ENCODE measurements at places on chromosomes 12 and 14.

- DNase-seq, result no peak
Observed at GRCh38 chr12:6200256-6201212, at the start of gene CD9. TSS of gene CD9 (plus strand) at chr12:6200400. CDS start at chr12:6200500, 100 bp downstream.

DNA sequence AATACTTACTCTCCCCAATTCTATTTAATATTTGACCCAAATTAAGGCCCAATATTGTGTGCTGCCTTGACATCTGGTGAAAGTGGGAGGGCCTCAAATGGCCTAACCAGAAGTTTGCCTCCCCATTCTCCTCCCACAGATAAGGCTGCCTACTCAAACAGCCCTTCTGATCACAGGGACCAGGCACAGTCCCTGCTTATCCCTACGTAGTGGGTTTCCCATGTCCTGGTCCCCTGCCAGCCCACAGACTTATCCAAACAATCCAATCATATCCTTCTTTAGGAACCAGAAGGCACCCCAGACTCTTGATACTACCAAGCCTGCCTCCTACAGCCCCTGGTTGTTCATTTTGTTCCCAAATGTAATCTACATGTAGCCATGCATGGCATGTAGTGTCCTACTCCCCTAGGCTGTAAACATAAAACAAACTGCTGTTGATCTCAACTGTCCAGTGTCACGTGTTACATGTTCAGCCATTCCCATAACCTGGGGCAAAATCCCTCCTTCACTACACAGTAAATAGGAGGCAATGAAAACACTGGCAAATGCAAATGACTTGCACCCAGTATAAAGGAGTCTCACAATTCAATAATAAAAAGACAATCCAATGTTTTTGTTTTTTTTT is 49.3 kb downstream of the EEA1 start:
- no peak for DNase-seq

DNA sequence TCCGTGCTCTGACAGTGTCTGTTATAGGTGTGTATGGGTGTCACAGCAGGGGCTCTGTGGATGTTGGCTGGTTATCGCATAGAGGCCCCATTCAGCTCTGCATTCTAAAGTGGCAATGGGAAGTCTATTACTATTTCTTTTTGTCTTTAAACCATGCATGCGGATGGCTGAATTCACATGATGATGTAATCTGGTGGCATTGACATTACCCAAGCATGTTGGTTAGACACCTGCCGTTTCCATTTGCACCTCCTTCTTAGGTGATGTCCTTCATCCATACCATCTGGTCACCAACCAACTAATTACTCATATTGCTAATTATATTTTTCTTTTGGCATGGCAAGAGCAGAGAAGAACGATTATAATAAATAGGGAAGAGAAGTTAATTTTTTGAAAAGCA is 270.8 kb upstream of the RGS6 start:
- no peak for DNase-seq

GRCh38 chr12:124655698-124656516 is 88.5 kb upstream of the NCOR2 start:
- peak; percentile 66 for DNase-seq

DNA sequence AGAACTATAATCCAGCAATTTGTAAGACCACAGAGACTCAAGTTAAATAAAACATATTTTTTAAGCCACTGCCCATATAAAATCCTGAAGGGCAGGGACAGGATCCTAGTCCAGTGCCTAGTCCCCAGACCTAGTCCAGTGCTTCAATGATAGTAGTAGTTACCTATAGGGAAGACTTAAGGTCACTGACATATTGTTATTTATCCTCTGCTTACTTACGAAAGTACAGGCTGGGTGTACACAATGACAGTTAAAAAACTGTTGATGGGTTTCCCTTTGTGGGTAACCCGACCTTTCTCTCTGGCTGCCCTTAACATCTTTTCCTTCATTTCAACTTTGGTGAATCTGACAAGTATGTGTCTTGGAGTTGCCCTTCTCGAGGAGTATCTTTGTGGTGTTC is 192.5 kb downstream of the SLC25A21 start:
- no peak for DNase-seq

GRCh38 chr12:97801471-97802059 is 339.0 kb downstream of the RMST start:
- DNase-seq, result no peak

DNA sequence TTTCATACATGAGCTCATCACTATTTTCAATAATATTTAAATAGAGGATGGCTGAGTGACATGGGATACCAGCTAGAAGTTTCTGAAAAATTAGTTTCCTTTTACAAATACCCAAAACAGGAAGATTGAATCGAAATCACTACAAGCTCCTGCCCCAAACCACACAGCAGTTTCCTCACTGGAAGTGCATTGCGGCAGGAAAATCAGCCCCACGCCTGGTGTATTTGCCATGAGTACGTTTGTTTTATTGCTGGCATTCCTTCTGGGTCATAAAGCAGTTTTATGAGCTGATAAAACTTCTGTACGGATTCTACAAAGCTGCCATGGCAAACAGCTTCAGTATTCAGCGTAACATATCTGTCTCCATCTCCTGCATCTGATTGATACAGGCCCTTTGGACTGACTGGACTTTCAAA is 23.7 kb downstream of the CDC42BPB start:
- no peak for DNase-seq

DNA sequence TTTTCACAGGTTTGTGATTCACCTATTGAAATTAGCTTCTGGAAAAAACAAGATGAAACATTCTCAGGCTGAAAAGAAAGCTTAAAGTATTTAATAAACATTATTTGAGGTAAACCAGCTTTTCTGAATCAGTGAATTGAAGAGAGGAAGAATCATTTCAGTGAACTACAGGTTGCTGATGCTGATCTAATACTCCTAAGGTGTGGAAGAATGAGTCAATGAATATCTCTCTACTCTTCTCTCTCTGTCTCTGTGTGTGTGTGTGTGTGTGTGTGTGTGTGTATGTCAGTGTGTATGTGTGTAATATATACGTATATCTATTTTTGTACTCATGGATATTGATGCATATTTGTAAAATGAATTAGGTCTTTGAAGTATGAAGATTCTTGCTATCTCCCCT is 312.2 kb downstream of the SSPN start:
- no peak for DNase-seq

DNA sequence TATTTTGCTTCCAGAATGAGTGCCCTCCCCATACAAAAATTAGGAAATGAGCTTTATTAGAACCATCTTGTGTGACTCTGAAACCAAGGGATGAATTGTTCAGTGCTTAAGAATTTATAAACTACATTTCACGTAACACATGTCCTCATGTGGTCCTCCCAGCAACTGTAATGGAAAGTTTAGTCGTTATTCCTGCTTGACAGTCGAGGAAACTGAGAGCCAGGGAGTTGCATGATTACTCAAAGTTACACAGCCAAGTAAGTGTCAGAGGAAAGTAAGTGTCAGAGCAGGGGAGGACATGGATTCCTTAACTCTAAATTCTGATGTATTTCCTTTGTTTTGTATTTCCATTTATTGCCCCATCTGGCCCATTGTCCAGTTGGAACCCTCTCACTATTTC is 453.9 kb downstream of the FUT8 start:
- DNase-seq, result no peak

DNA sequence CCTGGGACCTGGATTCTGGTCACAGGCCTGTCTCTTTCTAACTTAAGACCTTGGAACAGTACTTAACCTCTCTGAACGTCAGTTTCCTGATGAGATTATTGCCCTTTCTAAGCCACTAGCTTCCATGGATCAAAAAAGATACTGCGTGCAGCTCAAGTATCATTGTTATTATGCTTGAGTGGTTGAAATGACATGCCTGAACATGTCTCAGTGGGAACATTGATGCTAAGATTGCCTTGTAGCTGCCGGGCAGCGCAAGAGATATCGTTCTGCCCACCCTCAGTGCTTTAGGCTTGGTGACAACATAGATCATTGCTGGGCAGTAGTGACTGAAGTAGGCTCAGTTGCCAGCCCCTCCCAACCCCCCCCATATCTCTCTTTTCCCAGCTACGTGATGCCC is 131.9 kb downstream of the SMOC1 start:
- DNase-seq, result no peak

GRCh38 chr12:75317784-75318183 is 12.3 kb downstream of the CAPS2 start:
- no peak for DNase-seq

DNA sequence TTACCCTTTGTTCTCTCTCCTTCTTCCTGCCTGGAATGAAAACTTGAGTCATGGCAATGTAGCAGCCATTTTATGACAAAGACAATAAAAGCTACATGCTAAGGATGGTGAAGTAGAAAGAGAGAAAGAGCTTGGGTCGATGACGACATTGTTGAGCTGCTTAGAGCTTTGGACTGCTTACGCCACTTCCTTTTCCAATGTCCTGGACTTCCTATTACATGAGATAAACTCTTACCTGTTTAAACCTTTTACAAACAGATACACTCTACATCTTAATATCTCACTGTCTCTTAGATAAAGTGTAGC is 70.1 kb downstream of the PEBP1 start:
- DNase-seq, result no peak

DNA sequence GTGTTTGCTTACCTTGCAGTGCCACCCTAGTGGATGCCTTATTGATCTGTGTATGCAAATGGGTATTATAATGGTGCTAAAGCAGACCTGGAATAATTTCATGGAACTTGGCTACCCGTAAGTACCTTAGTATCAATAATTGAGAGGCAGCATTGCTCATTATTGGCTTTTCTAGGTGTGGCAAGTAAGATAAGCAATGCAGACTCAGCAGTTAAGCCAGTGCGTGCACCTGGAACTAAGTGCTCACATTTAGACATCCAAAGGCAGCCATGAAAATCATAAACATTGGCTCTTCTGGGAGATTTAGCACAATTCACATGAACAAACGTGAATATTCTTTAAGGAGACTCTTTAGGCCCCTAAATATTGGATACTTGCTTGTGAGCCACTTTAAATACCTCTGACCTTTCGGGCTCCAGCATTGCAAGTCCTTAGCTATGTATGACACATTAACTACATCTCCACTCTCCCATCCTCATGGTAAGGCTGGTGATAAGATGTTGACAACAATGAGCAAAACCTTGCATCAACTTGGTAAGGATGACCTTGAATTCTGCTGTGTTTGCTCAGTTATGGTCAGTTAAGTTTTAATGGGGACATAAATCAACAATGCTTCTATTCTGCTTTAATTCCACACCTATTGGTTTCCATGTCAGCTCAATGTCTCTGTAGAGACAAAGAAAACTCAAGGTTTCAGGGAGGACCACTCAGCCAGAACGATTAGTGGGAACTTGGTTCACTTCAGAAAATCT is 112.0 kb downstream of the SLC5A8 start:
- DNase-seq, result no peak

- no peak for DNase-seq
Observed at GRCh38 chr14:91088585-91089235, 25.2 kb upstream of the DGLUCY start.

GRCh38 chr14:56474419-56475022 is 105.1 kb upstream of the TMEM260 start:
- no peak for DNase-seq

DNA sequence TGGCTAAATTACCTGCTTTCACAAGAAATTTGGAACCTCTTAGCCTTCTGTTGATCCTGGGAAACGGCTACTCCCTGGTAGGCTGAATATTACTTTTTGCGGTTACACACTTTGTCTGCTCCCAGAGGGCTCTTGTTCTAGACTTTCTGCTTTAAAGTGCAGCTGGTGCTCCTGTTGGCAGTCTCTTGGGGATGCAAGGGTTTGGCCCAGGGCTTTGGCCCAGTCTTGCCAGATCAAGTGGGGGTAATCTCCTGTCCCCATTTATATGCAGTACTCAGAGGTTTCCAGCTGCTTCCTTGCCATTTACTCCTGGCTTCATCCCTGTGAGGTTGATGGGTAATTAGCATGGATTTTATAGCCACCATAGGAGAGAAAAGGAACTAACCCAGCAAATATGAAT is 558.2 kb upstream of the MIS18BP1 start:
- no peak for DNase-seq

GRCh38 chr12:32568228-32568627 is 110.9 kb upstream of the DNM1L start:
- no peak for DNase-seq

DNA sequence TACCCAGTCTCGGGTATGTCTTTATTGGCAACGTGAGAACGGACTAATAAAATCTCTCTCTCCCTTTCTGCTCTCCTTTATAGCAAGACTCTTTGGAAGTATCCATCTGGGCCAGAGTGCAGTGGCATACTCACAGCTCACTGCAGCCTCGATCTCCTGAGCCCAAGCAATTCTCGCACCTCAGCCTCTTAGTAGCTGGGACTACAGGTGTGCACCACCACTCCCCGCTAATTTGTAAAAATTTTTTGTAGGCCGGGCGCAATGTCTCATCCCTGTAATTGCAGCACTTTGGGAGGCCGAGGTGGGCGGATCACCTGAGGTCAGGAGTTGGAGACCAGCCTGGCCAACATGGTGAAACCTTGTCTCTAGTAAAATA is 33.2 kb upstream of the PPP2R5C start:
- DNase-seq, result no peak

GRCh38 chr12:54060975-54061778 is 7.5 kb downstream of the HOXC4 start:
- DNase-seq, result no peak

- no peak for DNase-seq
Observed at GRCh38 chr12:21221778-21222177, 90.8 kb downstream of the SLCO1B1 start.

GRCh38 chr12:56242986-56243385 is 13.1 kb downstream of the SLC39A5 start:
- no peak for DNase-seq

DNA sequence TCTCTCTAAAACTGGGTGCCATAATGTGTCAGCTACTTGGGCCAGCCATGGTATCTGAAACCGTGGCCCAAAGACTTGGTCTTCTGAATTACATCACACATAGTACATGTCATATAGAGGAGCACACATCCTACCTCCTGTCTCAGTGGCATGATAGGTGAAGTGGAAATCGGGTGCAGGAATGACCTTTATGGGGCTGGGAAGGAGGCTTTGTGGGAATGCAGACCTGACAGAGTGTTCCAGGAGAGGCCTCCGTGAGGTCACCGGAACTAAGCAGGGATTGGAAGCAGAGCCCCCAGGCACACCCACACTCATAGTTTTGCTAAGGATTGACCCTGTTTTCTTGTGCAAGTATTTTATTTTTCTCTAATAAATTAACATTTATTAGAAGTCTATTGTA is 82.6 kb downstream of the NTF3 start:
- DNase-seq, result no peak

DNA sequence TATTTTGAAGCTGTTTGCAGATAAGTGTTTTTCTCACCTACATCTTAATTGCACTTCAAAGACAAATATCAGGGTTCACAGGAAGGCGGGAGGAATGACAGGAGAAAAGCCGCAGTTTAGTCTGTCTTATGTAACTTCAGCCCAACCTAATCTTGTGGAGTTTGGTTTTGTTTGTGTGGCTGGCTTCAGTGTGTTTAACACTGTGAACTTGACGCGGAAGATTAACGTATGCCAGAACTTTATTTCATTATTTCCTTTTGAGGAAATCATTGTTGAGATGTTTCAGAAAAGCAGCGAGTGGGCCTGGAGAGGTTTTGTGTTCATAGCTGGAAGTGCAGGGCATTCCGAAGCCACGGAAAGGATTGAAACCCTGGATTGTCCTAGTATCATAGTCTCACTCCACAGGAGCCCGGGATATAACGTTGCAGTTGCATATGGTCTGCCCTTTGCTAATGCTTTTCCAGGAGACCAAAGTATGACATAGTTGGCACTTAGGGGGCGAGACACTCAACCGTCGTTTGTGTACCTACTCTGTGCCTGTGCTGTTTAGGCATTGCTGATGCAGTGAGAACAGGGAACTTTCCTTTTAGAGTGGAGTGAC is 2.0 kb downstream of the PELI2 start:
- no peak for DNase-seq

- DNase-seq, result no peak
Observed at GRCh38 chr12:27513155-27513824, 10.7 kb upstream of the PPFIBP1 start.

GRCh38 chr14:99215277-99215676 is 56.7 kb downstream of the BCL11B start:
- no peak for DNase-seq

All from iPS DF 6.9 (cell line).